ENCODE measurements at places on chromosomes 2 and 18.

GRCh38 chr2:239781454-239781853 is 243.7 kb downstream of the NDUFA10 start:
- no peak for DNase-seq

- no peak for DNase-seq
Measured at GRCh38 chr2:149652926-149653325, 65.4 kb upstream of the MMADHC start.

DNA sequence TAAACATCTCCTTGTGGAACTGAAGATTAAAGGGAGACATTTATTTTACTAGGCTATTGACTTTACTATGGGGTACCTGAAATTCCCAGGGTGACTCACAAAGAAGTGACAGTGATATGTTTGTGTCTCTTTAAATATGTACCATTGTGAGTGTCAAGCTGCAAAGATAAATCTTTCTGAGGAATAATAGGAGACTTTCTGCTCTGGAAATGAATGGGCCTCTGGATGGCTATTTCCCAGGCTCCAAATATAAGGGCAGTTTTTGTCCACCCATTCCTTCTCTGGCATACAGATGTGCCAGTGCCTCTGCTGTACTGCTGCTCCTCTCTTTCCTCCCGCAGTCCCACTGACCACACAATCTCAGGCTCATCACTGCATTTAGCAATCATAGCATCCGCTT is 586.4 kb upstream of the CNTNAP5 start:
- no peak for DNase-seq

DNA sequence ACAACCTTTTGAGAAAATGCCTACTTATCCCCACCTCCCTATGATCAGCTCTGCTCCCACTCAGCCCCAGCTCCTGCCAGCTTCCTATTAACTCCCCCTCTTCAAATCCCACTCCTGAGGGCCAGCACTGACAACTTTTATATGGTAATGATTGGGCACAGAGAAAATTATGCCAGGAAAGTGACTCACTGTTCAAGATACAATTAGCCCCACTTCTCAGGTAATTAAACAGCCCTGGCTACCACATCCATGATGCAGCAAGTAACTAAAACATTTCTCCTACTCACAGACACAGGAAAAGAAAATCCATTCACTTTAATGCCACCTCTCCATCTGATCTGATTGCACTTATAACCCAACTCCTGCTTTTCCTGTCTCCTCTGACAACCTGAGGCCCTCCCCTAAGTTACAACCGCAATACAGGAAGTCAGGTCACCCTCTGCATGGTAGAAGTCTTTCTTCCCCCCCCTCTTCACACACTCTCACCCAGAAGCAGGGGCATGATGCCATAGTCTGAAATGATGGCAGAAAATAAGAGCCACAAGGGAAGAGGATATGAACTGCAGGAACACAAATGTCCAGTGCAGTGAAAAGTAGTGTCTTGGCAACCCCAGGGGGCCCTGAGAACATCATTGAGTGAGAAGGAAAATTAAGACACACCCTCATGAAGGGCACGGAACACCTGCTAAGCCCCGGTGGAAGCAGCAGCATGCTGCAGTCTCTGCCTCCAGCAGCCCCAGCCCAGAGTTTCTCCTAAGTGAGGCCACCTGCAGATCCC is 54.4 kb downstream of the STK39 start:
- no peak for DNase-seq

DNA sequence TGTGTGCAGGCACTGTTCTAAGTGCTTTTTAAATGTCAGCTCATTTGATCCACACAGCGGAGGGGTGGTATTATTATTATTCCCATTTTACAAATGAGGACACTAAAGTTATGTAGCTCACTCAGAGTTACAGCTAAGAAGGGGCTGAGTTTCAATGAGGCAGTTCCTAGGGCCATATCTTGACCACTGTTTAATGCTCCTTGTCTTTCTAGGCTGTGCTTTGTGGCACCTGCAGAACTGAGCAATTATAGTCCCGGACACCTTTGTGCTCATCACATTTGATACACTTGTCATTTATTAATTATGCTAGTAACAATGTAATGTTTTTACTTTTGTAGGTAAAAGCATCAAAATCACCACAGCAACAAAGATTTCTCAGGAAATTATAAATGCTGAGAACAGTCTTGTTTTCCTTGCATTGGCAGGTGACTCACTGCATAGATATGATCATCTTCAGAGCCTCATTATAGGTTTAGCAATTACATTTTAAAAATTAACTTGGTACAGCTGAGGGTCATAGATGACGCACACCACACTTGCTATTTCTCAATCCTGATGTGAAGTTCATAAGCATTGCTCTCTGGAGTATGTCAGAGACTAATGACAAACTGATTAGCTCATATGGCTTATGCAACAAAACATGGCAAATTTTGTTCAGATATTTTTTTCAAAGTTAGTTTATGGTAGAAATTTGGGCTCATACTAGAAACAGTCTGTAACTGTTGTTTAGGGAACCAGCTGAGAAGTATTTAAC is 366.8 kb downstream of the TGIF1 start:
- no peak for DNase-seq

- no peak for DNase-seq
Measured at GRCh38 chr2:105087273-105087672, 49.4 kb downstream of the MRPS9 start.

- DNase-seq, result no peak
Measured at GRCh38 chr2:15591373-15591691, 336 bp upstream of the DDX1 start.

- peak; percentile 49 for DNase-seq
Measured at GRCh38 chr2:1886405-1886992, 142.2 kb upstream of the PXDN start.

GRCh38 chr2:65639156-65639864 is 206.9 kb upstream of the SPRED2 start:
- no peak for DNase-seq

DNA sequence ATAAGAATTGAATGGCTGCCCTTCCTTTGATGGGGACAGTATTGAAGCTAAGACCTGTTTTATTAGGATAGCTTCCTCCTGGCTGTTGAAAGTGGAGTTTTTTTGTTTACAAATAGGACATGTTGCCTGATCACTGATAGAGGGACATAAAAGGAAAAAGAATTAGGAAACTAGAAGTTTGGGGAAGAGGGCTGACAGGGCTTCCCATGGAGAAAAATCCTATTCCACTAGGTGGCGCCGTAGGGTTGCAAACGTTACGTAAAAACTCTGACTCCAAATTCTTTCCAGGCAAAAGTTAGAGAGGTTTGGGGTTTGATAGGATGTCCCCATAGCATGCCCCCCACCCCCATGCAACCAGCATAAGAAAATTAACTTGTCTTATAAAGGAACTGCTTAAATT is 11.1 kb upstream of the RBFA start:
- DNase-seq, result peak; percentile 33

Data from NT2/D1 (cell line).